DMS79 (cell line): ENCODE measurements at places on chromosomes 5 and 9.

- no peak for DNase-seq
Measured at GRCh38 chr5:97163790-97164285, 19.2 kb downstream of the RIOK2 start.

GRCh38 chr5:167642779-167643517, 648.5 kb upstream of the WWC1 start:
- DNase-seq, result no peak

- no peak for DNase-seq
Measured at GRCh38 chr5:143188692-143189091, 214.8 kb downstream of the NR3C1 start.

GRCh38 chr5:67908126-67908765, 307.3 kb upstream of the PIK3R1 start:
- DNase-seq, result no peak

GRCh38 chr5:67976891-67977601, 238.5 kb upstream of the PIK3R1 start:
- DNase-seq, result no peak

GRCh38 chr5:854217-854616, 3.4 kb upstream of the ZDHHC11 start:
- no peak for DNase-seq

DNA sequence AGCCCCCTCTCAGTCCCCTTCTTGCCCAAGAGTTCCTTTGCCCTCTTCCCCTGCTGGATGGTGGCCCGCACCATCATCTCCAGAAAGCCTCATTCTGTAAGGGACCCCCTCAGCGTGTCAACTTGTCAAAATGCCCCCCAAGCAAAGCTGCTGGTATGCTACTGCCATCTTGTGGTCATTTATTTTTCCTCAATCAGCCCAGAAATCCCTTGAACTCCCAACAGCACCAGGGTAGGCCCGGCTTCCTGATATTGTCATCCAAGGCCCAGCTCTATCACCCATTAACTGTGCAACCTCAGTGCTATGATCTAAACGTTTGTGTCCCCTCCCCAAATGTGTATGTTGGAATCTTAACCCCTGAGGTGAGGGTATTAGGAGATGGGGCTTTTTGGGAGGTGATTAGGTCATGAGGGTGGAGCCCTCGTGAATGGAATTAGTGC, 53.2 kb upstream of the FBXW11 start:
- no peak for DNase-seq

DNA sequence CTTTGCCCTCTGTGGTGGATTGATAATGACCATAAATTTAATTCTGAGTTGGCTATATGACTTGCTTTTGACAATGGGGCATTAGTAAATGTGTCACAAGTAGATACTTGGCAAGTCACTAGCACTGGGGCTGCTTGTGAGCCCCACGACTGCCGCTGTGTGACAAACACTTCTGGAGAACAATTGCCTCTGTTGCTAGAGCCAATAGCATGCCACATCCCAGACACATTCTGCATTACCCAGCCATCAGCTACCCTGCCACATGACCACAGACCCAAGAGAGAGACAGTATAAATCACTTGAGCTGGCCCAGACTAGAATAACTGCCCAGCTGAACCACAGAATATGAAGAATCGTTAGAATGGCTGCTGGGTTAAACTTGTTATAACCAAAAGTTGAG, 753.2 kb upstream of the DMAC1 start:
- no peak for DNase-seq

DNA sequence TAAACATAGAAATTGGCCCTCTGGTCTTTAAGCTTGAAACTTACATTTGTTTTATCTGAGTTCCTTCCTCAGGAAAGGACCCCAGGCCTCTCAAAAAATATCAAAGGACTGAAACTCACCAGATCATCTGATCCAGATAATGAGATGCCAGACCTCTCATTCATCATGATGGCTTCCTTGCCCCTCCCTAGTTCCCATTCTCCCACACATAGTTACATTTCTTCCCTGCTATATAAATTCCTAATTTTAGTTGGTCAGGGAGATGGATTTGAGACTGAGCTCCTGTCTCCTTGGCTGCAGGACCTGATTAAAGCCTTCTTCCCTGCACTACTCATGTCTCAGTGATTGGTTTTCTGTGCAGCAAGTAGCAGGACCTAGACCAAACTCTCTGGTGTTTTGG, 119.4 kb upstream of the SPIN1 start:
- no peak for DNase-seq

- DNase-seq, result no peak
Measured at GRCh38 chr5:5738797-5739489, 316.5 kb downstream of the ICE1 start.

- DNase-seq, result no peak
Measured at GRCh38 chr5:51977014-51977413, 593.8 kb downstream of the ISL1 start.

DNA sequence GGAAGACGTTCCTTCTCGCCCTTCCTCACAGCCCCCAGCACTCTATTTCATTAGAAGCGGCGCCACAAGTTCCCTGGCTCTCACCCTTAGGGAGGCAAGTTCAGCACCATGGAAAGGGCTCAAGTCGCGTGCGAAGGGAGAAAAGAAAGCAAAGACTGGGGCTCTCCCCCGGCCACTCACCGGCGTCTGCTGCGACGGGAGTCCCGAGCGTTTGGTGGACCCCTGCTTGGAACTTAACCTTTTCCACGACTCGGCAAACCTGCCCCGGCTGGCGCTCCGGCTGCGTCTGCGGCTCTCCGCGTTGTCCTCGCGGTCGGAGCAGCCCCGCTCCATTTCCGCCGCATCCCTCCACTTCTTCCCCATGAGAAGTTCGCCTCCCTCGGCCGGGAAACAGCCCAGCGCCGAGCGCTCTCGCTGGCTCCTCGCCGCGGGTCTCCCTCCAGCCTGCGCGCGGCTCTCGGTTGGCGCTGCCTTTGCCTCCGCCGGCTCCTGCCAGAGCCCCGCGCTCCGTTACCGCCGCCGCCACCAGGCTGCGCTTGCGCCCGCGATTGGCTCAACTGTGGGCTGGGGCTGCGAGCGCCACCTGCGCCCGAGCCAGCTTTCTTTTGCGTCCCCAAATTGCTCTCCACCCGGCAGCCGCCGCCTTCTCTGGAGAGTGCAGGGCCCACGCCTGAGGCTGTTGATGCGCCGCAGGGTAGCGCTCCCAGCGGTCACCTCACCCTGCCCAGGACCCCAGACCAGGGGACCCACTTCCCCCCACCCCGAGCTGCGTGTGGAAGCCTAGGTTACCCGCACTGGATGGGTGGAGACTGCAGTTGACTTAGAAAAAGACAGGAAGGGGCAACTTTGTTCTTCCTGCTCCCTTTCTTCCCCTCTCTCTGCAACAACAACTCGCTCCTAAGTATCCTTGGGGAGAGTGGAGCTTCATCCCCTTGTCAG, 321.6 kb downstream of the CEMIP2 start:
- no peak for DNase-seq

- DNase-seq, result no peak
Measured at GRCh38 chr9:114071197-114071795, 6.8 kb downstream of the AMBP start.

- DNase-seq, result no peak
Measured at GRCh38 chr5:54514841-54515432, 2.6 kb upstream of the SNX18 start.

DNA sequence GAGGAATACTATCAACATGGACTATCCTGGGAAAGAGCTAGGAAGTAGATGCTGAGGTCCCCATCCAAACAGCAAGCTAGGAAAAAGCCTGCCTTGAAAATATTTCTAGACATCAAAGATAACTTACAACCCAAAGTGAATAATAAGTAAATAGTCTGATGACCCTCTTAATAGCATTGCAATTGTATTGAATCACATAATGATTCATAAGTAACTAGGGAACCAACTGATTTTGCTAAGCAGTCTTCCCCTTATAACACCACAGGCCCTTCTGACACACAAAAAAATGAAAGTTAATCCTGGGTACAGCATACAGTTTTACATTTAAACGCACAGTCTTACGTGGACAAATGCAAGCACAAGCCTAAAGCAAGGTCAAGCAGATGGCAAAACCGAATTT, 199.3 kb downstream of the RFK start:
- DNase-seq, result no peak

GRCh38 chr9:16321461-16322119, 548.9 kb downstream of the BNC2 start:
- no peak for DNase-seq

GRCh38 chr9:111106202-111106601, 67.9 kb upstream of the LPAR1 start:
- DNase-seq, result no peak
